Activated T-cell treated with anti-CD3 and anti-CD28 coated beads, Interleukin-2, amount 50 U/mL, for 1 hour (primary cell): ENCODE measurements at places on chromosomes 1 and 21.

DNA sequence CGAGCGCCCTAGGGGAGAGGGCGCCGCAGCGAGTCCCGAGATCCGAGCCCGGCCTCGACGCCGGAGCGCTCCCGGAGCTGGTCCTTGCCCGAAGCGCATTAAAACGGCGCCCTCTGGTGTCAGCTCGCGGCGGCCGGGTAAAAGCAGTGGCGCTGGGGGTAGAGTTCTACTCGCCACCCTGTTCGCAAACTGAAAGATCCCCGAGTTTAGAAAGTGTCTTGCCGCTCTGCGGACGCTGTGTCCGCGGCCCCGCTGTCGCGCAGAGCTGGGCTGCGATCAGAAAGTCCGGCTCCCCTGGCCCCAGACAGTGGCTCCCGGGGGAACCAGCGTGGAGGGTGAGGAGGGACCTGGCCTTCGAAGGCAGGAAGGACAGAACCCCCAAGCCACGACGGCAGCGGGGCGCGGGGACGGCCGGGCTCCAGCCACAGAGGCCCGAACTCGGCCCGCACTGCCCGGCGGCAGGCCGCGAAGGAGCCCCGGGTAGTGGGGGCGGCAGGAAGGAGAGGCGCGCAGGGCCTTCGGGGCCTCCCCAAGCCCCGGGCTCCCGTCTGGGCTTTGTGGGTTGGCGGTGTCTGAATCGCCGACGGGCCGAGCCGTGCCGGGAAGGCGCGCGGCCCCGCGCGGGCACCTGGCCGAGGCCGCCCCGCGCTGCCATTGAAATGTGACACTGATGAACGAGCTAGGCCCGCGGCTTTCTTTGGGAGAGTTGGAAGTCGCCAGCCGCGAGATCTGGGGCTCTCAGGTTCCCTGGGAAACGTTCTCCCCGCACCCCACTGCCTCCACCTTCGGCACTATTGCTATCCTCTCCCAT, 39.1 kb upstream of the NFIA start:
- peak; percentile 88 for DNase-seq

DNA sequence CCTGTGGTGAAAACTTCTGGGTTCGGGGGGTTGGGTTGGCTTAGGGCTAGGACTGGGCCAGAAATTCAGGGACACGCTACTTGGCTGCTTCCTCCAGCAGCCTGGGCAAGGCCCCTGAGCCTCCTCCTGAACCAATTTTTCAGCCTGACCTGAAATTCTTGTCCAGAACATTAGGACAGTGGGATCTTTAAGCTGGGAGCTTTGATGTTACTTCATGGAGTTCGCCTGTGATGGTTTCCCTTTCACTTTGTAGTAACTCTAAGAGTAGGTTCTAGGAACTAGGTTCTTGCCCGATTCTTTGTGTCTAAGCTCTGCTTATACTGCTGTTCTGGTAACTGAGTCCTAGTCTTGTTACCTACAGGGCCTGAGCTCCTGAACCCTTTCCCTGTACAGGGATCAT, 75.3 kb downstream of the S1PR1 start:
- no peak for DNase-seq

- no peak for DNase-seq
Measured at GRCh38 chr21:26752849-26753248, 92.4 kb downstream of the ADAMTS1 start.

DNA sequence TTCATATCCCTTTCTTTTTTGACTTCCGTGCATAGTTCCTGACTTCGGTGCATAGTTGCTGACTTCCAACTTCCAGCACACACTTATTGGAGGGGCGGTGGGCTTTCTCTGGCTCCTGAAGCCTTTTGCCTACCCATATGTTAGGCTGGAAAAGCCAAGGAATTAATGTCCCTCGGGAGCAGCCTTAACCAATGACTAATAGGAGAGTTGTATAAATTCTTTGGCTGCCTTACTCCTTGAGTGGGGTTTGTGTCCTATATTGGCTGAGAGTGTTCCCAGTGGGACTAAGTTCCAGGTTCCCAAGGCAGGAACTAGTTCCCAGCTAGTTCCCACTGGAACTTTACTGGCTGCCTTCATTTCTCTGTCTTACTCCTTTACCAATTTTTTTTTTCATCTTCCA, 105.7 kb downstream of the ZNF326 start:
- DNase-seq, result no peak

DNA sequence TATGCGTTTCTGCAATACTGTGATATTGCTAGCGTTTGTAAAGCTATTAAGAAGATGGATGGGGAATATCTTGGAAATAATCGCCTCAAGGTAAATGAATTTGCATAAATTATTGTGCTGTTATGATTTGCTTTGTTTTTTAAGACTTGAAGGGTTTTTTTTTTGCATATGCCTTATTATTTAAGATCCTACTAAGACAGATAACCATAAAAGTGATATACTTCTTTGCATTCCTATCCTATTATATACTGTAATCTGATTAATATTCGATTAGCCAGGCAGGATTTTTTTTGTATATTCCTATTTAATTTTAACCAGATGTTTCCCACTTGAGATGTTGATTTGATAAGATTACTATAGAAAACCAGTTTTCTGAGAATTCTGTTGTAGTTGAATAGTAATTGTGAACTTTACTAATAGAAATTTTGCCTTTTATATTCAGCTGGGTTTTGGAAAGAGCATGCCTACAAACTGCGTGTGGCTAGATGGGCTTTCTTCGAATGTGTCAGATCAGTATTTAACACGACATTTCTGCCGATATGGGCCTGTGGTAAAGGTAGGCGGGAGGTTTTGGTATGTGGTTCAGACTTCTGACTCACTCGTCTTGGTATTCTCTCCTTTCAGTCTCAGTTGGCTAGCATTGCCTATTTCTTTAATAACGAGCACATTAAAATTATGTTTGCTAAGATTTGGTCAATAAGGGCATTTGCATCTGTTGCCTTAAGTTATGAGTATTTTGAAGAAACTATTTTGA, 56.8 kb downstream of the ZBTB17 start:
- DNase-seq, result no peak

DNA sequence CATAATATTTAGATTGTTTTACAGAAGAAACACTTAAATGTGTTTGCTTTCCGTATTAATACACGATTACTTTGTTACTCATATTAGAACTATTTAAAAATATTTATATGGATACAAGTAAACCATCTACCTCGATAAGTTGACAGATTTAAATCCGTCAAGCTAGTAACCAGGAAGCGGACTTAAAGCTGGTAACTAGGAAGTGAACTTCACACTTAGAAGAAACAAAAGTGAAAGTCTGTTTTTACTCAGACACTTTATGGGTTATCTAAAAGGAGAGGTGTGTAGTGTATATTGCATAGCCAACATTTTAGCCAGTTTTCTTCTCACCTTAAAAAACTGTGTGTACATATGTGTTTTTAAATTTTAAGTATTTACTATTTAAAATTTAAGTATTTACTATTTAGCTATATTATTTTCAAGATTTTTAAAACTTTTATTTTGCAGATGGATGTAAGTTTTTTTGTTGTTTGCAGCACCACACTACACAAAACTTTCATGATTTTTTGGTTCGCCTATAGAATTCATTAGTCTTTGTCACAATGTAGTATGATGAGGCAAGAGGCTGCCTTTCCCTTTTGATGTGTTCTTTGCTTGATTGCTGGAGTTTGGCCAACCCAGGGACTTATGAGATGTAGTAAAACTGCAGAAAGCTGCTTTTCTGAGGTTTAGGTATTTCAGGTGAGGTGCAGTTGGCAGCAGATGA, 2.7 kb downstream of the USP25 start:
- DNase-seq, result no peak

- DNase-seq, result no peak
Measured at GRCh38 chr21:35333831-35334618, 284.9 kb upstream of the RUNX1 start.

DNA sequence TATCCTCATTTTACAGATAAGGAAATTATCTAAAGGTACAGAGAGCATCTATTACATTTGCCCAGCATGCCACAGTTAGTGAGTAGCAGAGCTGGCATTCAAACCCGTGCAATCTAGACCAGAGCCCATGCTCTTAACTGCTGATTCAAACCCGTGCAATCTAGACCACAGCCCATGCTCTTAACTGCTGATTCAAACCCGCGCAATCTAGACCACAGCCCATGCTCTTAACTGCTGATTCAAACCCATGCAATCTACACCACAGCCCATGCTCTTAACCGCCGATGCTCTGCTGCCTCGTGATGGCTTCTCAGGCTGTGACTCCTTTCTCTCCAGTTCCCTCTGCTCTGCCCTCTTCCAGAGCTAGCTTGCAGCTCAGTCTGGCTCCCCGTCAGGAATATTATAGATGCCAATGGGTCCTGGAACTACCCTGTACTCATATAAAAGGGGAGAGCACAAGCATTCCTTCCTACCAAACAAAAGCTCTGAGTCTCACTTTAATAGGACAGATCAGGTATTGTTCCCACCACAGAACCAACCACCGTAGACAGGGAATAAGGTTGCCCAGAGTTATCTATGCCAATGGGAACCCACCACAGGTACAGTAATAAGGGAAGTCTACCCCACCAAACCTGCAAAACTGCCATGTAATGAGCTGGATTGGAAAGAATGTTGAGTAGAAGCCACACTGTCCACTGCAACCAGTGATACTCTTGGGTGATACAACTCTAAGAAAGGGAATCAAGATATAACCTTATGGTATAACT, 78.4 kb downstream of the SMYD3 start:
- no peak for DNase-seq

GRCh38 chr1:207659545-207660153, 14.7 kb downstream of the CR1L start:
- no peak for DNase-seq

- no peak for DNase-seq
Measured at GRCh38 chr1:10536133-10536770, 61.5 kb downstream of the PEX14 start.

- no peak for DNase-seq
Measured at GRCh38 chr21:25904044-25904695, 169.4 kb downstream of the GABPA start.

GRCh38 chr1:28437924-28438699, 67.7 kb upstream of the RCC1 start:
- no peak for DNase-seq

DNA sequence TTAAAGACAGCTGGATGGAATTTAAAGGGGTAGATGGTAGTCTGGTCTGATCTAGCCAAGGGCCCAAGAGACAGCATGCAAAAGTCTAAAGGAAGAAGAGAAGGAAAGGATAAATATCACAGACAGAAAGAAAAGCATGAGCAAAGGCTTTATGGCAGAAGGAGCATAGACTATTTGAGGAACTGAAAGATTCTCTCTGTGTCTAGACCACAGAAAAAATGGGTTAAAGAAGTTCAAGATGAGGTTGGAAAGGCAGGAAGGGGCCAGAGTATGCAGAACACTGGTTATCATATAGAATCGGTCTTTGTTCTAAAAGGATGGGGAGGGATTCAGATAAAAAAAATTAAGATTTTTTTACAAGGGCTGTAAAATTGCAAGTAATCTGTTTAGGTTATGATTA, 136.8 kb upstream of the SGIP1 start:
- DNase-seq, result no peak

DNA sequence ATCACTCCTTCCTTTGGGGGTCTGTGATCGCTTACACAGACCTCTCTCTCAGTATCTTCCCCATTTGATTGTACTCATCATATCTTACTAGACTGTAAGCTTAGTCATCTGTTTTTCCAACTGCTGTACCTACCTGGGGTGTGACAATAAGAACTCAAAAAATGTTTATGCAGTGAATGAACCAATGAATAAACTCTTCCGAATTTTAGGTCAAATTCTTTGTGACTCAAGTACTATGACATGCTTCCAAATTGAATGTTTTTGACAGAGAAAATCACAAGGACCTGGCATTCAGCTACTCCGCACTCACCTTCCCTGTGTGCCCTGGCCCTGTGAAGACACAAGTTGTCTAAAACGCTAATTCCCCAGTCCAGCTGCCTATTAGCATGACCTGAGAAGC, 42.1 kb downstream of the TMCO4 start:
- no peak for DNase-seq

- DNase-seq, result no peak
Measured at GRCh38 chr1:214136324-214136919, 144.5 kb upstream of the SMYD2 start.

- DNase-seq, result no peak
Measured at GRCh38 chr1:201335174-201335870, 42.2 kb downstream of the TNNT2 start.

- DNase-seq, result no peak
Measured at GRCh38 chr1:209627027-209627731, 25.0 kb downstream of the LAMB3 start.

DNA sequence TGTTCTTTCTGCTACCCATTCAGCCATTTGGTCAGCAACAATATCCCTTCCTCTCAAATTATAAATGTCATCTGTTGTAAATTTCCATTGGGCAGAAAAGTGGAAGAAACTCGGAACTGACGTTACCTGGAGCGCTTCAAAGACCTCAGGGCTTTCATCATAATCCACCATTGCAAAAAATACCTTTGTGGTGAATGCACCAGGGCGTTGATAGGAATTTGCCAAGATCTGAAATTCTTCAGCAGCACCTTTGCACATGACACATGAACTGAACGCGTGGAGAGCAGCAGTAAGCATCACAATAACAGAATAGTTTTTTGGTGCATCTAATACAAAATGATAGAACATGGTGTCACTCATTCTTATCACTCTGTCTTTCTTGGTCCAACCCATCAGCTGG, 3.1 kb upstream of the TEKT2 start:
- DNase-seq, result no peak

DNA sequence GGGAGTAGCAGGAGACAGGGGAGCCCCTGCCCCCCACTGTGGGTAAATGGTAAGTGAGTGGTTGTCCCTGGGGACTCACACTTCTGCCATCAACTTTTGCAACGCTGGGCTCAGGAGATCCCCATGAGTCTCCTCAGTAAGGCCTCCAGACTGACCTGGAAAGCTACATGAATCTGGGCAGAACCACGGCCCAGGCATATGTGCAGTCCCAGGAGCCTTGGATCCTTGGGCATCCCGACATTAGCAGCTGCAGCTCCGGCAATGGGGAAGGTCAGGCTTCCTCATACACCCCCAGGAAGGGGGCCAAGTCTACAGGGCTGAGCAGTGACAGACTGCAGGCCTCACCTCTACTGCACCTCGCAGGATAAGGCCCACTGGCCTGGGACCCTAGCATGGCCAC, 868.7 kb upstream of the ADGRL4 start:
- no peak for DNase-seq

GRCh38 chr1:59188413-59189213, 108.3 kb upstream of the FGGY start:
- DNase-seq, result no peak

DNA sequence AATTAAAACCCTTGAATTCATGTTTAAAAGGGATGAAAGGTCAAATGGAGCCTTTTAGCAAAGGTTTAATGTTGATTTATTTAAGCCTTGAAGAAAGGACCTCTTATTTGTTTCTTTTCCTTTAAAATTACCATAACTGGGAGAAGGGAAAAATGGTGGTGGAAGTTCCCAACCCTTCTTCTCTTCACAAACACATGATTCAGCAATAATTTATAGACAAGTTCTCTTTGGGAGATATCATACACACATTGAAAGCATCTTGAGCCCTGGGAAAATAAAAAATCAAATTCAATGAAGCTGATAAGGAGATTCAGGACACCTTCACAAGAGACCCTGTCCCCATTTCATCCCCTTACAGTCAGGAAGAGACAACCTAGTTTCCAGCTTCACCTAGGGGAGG, 8.9 kb downstream of the ADAM30 start:
- no peak for DNase-seq
